ENCODE measurements at places on chromosomes 12 and 14.

GRCh38 chr14:103880348-103881267 is 33.2 kb upstream of the PPP1R13B start:
- DNase-seq = peak; percentile 43

GRCh38 chr14:76761960-76762410 is 717 bp downstream of the VASH1 start:
- no peak for DNase-seq

DNA sequence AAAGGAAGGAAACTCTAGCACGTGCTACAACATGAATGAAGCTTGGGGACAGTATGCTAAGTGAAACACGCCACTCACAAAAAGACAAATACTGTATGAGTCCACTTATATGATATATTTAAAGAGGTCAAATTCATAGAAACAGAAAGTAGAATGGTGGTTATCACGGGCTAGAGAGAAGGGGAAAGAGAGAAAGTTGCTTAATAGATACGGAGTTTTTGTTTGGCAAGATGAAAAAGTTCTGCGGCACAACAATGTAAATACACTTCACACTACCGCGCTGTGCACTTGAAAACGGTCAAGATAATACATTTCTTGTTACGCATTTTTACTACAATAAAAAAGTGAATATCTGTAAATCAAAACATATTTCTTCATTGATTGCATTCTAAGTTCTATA is 37.3 kb downstream of the FBLN5 start:
- no peak for DNase-seq

- peak; percentile 16 for DNase-seq
Measured at GRCh38 chr14:31127690-31128089, 79.9 kb downstream of the HECTD1 start.

GRCh38 chr14:101535232-101535631 is 26.1 kb upstream of the DIO3 start:
- DNase-seq = no peak

All from mammary epithelial cell (primary cell).